ENCODE measurements at places on chromosomes 12 and 14.
A peak's percentile ranks its signal among the peaks of the same experiment; 100 is the strongest.

DNA sequence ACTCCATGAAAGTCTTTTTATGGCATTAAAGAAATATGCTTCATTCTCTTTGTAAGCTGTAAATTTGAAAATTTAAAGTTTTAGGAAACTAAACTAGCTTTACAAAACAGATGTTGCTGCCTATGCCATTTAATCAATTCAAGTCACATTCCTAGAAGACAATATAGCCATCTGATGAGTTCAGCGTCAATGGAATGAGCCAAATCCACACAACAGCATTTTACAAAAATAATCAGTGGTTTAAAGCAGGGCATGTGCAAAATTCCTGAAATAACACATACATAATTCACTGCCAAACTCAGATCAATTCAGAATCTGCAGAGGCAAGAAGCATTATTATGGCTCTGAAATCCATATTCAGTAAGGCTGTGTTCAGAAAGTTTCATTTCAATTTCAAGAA, 75.6 kb downstream of the MED13L start:
- no peak for DNase-seq

DNA sequence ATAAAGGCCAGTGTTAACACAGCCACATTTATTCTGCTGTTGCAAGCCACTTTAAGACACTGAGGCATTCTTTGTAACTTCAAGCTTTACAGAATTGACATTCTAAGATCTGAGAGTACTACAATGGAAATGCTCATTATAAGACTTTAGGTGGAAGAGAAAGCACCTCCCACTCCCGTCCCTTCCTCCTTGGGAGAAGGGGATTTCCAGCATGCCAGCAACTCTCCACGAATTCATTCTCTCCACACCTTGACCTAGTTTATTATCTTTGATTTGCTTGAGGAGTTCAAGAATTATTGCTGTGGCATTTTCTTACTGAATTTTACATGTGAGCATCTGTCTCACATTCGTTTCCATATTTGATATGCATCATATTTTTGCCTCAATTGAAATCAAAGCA, 644.4 kb upstream of the MIS18BP1 start:
- DNase-seq = no peak

- DNase-seq = no peak
Observed at GRCh38 chr14:60277605-60278190, 28.7 kb downstream of the PPM1A start.

DNA sequence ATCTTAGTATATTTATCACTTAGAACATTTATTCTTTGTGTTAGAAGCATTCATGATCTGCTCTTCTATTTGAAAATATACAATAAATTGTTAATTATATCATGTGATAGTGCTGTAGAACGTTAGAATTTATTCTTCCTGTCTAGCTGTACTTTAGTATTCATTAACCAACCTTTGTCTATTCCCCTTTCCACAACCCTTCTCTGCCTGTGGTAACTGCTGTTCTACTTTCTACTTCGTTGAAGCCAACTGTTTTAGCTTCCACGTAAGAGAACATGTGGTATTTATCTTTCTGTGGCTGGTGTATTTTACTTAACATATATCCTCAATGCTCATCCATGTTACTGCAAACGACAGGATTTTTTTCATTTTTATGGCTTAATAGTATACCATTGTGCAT, 18.1 kb downstream of the TBC1D15 start:
- no peak for DNase-seq

DNA sequence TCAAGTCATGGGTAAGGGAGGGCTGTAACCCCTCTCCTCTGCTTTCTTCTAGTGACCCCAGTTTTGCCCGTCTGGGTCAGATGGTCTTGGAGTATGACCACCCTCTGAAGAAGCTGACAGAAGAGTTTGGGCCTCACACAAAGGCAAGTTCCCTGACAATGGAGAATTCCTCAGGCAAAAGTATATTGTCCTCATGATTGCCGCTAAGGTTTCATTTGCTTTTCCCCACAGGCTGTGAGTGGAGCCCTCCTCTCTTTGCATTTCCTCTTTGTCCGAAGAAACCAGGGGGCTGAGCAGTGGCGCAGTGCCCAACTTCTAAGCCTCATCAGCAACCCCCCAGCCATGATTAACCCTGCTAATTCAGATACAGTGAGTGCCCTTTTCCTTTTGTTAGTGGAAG, 12.1 kb downstream of the NCKAP1L start:
- no peak for DNase-seq

- no peak for DNase-seq
Observed at GRCh38 chr12:117313926-117314325, 47.5 kb downstream of the NOS1 start.

GRCh38 chr12:116693286-116694227, 44.3 kb downstream of the SPRING1 start:
- no peak for DNase-seq

- DNase-seq = peak; percentile 83
Observed at GRCh38 chr14:65847075-65847847, 434.7 kb downstream of the FUT8 start.

DNA sequence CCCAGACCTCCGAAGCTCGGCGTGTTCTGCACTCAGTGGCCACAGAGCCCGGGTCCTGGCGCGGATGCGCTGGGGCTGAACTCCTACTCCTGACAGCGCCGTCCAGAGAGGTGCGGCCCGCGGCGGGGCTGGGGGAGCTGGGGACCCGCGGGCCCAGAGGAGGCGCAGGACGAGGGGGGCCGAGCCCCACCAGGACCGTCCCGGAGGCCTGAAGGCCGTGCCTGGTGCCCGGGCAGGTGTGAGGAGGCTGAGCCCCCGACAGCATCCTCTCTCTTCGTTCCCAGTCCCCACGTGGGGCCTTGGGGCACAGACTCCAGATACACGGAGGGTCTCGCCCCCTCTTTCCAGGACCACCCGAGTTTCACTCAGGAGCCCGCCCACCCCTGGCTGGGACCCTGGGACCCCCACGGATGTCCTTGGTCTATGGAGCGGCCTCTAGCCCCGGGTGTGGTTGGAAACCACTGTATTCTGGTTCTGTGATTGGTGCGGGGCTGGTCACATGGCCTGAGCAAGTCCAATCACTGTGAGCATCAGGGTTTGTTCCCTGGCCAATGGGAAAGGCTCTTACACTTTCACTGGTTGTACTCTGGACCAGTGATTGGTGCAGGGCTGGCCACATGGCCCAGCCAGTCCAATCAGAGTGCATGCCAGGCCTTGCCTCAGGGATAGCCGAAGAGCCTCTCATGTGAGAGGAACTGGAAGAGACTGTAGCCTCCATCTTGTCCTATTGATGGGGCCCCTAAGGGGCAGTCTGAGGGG, 217.6 kb upstream of the SFSWAP start:
- DNase-seq = no peak
